Activated CD4-positive, alpha-beta memory T cell treated with anti-CD3 and anti-CD28 coated beads, Interleukin-2, amount 10 ng/mL, durations not matched to agents 7 days and 5 days (primary cell): ENCODE measurements at places on chromosomes 5 and 9.
A peak's percentile ranks its signal among the peaks of the same experiment; 100 is the strongest.

DNA sequence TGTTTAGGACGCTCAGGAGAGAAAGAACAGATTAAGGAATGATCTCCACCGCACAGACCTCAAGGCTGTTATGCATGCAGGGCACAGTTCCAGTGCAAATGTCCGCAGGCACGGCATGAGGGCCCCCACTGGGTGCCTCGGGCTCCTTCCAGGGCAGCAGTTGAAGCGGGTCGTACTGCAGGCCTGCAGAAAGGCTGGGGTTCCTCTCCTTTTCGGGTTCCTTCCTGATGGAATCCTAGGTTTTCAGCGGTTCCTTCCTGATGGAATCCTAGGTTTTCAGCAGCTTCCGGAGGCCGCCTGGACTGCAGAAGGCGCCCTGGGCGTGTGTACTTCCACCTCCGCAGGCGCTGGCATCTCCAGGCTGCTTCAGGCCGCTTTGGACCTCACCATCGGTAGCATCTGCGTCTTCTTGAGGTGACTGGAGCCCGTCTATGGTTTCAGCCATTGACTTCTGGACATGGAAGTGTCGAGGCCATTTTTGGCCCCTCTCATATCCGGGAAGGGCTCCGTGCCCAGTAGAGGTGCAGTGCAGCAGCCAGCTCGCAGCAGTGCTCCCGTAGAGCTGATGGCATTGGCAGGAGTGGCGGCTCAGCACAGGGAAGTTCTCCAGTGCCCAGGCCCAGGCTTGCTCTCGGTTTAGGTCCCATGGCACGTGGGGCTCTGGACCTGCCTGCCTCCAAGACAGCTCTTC, 5.6 kb upstream of the MGAT4B start:
- H3K4me1 ChIP-seq = peaks cover 6% of the 10 kb centered on the region
- no peaks in the 10 kb centered on the region for H3K27me3 ChIP-seq
- H3K27ac ChIP-seq = no peak overlapping the region
- peaks cover 13% of the 10 kb centered on the region for H3K36me3 ChIP-seq
- H3K4me3 ChIP-seq = no peak overlapping the region

GRCh38 chr5:31853398-31854135, 214.6 kb downstream of the PDZD2 start:
- peaks cover 9% of the 10 kb centered on the region for H3K4me1 ChIP-seq
- DNase-seq = no peak
- no peak overlapping the region for H3K4me3 ChIP-seq
- peaks cover 40% of the 10 kb centered on the region for H3K27me3 ChIP-seq
- no peaks in the 10 kb centered on the region for H3K36me3 ChIP-seq
- H3K27ac ChIP-seq = no peak overlapping the region

- no peak for DNase-seq
- H3K4me3 ChIP-seq = no peak overlapping the region
- H3K27me3 ChIP-seq = peaks cover 8% of the 10 kb centered on the region
- H3K27ac ChIP-seq = no peak overlapping the region
Measured at GRCh38 chr5:151662805-151663204, 23.9 kb downstream of the SPARC start.

- no peaks in the 10 kb centered on the region for H3K4me1 ChIP-seq
- H3K27ac ChIP-seq = no peak overlapping the region
- no peaks in the 10 kb centered on the region for H3K36me3 ChIP-seq
- no peaks in the 10 kb centered on the region for H3K27me3 ChIP-seq
- DNase-seq = no peak
Measured at GRCh38 chr5:60259730-60260129, 366.2 kb upstream of the PDE4D start.

- no peak for DNase-seq
- peaks cover 7% of the 10 kb centered on the region for H3K4me1 ChIP-seq
- H3K27ac ChIP-seq = no peak overlapping the region
- peaks cover 18% of the 10 kb centered on the region for H3K27me3 ChIP-seq
- H3K4me3 ChIP-seq = peak overlapping the region; percentile 82
Measured at GRCh38 chr9:130681769-130682420, 11.7 kb upstream of the EXOSC2 start.

- H3K36me3 ChIP-seq = peaks cover 89% of the 10 kb centered on the region
- H3K4me3 ChIP-seq = no peak overlapping the region
- H3K27ac ChIP-seq = peak overlapping the region; percentile 37
- H3K4me1 ChIP-seq = peaks cover 6% of the 10 kb centered on the region
Measured at GRCh38 chr9:120855827-120856670, 13.3 kb upstream of the PSMD5 start.

DNA sequence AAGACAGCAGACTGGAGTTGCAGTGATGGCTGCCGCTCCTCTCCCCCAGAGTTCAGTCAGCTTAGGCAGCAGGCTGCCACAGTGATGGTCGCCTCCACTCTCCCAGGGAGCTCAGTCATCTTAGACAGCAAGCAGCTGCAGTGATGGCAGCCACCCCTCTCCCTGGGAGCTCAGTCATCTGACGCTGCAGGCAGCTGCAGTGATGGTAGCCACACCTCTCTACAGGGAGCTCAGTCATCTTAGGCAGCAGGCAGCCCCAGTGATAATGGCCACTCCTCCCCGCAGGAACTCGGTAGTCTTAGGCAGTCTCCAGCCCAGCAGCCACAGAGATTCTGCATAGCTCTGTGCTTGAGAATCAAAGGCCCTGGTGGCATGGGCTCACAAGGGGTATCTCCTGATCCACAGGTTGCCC, 582.7 kb downstream of the DTWD2 start:
- H3K27me3 ChIP-seq = no peaks in the 10 kb centered on the region
- no peak overlapping the region for H3K27ac ChIP-seq
- no peaks in the 10 kb centered on the region for H3K36me3 ChIP-seq
- H3K4me3 ChIP-seq = no peak overlapping the region

GRCh38 chr9:136609838-136610311, 52.8 kb upstream of the EGFL7 start:
- peaks cover 6% of the 10 kb centered on the region for H3K27me3 ChIP-seq
- no peak overlapping the region for H3K4me3 ChIP-seq
- no peaks in the 10 kb centered on the region for H3K4me1 ChIP-seq
- no peak overlapping the region for H3K27ac ChIP-seq
- no peak for DNase-seq

GRCh38 chr9:91144769-91145168, 216.9 kb downstream of the AUH start:
- no peaks in the 10 kb centered on the region for H3K27me3 ChIP-seq
- H3K4me1 ChIP-seq = peaks cover 77% of the 10 kb centered on the region

DNA sequence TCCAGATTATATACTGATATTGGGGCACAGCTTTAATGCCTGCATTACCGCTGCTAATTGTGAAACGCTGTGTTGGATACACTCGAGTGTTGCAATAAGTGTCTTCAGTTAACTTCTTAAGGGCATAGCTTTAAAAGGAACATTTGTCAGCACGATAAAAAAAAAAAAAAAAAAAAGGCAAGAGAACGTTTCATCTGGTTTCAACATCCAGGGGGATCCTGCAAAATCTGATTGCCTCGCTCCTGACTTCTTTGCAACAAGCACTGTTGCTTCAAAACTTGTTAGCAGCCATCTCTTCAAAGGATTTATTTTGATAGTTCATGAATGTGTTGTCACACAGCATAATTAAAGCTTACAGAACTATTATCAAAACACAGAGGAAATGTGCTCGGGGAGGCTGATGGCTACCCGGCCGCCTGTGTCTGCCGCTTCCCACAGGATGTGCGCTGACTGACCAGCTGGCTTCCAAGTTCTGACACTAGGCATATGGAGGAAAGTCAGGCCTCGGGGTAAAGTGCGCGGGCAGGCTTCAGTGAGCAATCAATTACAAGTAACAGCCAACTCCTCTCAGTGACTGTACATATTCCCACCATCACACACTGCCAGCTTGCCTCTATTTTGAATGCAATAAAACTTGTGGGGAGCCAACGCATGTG, 77.7 kb downstream of the EBF1 start:
- no peaks in the 10 kb centered on the region for H3K36me3 ChIP-seq
- H3K27ac ChIP-seq = no peak overlapping the region
- H3K27me3 ChIP-seq = peaks cover 7% of the 10 kb centered on the region
- no peak for DNase-seq
- no peak overlapping the region for H3K4me3 ChIP-seq
- peaks cover 3% of the 10 kb centered on the region for H3K4me1 ChIP-seq

DNA sequence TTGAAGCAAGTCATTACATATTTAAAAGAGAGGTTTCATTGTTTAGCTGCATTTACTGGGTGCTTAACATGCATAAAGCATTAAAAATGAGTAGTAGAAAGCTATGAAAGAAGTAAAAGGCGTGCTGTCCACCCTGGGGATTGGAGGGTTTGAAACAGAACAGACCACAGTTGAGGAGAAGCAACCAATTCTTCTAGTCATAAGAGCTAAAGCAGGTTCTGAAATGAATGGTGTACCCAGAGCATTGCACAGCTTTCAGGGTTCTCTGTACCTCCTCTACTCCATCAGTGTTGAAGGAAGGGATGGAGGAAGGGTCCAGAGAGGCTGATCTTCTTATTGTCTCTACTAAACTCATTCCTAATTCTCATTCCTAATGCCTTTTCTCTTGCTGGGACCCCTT, 68.9 kb downstream of the SH3RF2 start:
- no peaks in the 10 kb centered on the region for H3K4me1 ChIP-seq
- no peak for DNase-seq
- H3K27ac ChIP-seq = no peak overlapping the region
- H3K4me3 ChIP-seq = no peak overlapping the region

- H3K27ac ChIP-seq = no peak overlapping the region
- no peaks in the 10 kb centered on the region for H3K4me1 ChIP-seq
- no peak overlapping the region for H3K4me3 ChIP-seq
- peak; percentile 29 for DNase-seq
- H3K36me3 ChIP-seq = no peaks in the 10 kb centered on the region
Measured at GRCh38 chr9:74570879-74571512, 73.9 kb downstream of the RORB start.
